ENCODE measurements at places on chromosomes 1 and 21.

DNA sequence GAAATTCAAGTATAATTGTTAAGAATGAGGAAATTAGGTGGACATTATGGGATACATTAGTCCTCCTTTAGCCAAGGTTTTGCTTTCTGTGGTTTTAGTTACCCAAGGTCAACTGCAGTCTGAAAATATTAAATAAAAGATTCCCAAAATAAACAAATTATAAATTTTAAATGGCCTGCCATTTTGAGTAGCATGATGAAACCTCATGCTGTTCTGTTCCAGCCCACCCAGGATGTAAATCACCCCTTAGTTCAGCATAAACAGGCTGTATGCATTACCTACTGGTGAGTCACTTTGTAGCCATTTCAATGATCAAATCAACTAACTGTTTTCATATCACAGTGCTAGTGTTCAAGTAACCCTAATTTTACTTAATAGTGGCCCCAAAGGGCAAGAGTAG is 132.5 kb upstream of the LYPLAL1 start:
- DNase-seq: no peak

DNA sequence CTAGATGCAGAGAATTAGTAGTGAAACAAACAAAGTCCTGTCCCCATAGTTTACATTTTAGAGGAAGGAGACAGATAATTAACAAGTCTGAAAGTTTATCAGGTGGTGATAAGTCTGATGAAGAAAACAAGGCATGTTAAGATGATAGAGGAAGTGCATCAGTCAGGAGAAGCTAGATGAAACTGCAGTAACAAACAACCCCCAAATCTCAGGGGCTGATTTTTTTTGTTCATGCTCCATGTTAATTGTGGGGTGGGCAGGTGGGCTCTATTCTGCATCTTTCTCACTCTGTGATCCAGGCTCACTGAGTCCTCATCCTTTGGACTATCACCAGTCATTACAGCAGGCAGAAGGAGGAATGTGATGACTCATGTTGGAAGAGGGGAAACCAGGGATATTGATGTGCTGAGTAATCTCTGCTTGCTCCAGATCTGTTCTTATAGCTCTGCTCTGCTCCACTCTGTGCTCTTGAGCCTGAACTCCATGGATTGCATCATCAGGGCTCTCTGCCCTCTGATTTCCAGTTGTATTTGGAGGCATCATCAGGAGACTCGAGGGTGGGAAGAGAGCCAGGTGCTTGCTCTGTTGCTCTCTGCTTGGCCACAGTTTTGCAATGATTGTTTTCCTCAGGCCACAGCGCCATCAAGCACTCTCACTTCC is 166.9 kb downstream of the IER5 start:
- no peak for DNase-seq

GRCh38 chr1:99004254-99004860 is 304 bp downstream of the PLPPR5 start:
- no peak for DNase-seq

- DNase-seq: no peak
These were observed 36.3 kb upstream of the C1orf21 start for GRCh38 chr1:184350573-184350972.

DNA sequence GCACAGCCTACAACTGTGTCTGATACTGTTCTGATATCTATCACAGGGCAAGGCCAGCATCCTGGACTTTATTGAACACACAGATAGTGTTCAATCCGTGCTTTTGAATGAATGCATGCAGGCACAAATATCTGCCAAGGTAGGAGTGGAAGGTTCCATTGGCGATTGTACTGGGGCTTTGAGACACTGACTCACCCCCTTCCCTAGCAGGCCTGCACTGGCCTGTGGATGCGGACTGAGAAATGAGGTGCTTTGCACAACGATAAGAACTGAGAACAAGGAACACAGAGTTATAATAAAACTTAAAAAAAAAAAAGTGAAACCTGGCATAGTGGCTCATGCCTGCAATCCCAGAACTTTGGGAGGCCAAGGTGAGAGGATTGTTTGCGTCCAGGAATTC is 62.4 kb upstream of the NGF start:
- no peak for DNase-seq

- peak; percentile 90 for DNase-seq
These were observed at the start of gene TMEM167B for GRCh38 chr1:109090196-109091077. TSS of gene TMEM167B (plus strand) at chr1:109090764. CDS start at chr1:109090873, 109 bp downstream.

DNA sequence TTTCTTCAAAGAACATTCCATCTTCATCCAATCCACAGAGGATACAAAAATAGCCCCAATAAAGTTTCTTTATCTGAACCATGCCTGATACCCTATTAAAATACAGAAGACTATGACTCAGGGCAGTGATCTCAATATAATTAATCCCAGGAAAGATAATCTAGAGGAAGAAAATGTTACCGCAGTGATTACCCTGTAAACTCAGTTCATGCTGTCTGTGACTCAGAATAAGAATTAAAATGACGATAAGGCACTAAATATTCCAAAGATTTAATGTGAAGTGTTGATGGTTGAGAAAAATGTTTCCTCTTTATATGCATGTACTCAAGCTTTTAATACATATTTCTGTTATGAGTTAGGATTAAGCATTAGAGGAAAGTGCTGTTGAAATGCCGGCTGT is 88.6 kb upstream of the LYPLAL1 start:
- no peak for DNase-seq

- DNase-seq: no peak
These were observed 537.9 kb upstream of the NR5A2 start for GRCh38 chr1:199489594-199489993.

DNA sequence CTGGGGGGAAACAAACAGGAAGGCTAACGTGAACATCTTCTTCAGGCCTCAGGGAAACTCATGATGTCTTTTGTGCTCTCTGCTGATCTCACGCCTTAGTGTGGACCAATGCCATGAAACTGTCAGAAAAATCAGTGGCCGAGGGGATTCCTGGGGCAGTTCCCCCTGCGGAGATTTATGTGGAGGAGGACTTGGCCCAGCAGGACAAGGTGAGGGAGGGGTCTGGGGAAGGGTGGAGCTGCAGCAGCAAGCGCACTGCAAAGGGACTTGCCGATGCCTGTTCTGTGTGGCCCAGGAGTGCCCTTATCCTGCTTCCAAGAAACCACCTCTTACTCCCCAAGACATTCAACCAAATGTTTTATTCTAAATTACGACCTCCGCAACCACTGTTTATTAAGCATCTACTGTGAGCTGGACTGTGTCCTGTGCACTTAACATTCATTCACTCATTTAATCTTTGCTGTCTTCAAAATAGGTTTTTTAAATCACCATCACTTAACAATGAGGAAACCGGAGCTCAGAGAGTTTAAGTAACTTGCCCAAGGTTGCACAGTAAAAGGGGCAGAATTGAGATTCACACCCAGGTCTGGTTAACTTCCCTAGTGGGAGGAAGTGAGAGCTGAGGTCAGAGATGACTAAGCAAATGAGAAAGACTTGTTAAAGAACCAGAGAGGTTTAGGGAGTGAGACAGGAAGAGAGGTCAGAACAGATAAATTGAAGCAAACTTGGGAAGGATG is 49.7 kb downstream of the FHAD1 start:
- no peak for DNase-seq

GRCh38 chr1:24364975-24365678 is 46.0 kb downstream of the GRHL3 start:
- peak; percentile 30 for DNase-seq

DNA sequence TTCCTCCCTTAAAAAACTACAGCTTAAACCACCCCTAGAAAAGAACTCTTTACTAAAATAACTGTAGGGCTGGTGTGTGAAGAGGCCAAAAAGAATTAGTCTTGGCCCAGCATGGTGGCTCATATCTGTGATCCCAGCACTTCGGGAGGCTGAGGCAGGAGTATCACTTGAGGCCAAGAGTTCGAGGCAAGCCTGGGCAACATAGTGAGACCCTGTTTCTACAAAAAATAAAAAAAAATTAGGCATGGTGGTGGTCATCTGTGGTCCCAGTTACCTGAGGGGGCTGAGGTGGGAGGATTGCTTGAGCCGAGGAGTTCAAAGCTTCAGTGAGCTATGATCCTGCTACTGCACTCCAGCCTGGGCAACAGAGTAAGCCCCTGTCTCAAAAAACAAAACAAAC is 44.9 kb downstream of the BCAR3 start:
- DNase-seq: no peak

DNA sequence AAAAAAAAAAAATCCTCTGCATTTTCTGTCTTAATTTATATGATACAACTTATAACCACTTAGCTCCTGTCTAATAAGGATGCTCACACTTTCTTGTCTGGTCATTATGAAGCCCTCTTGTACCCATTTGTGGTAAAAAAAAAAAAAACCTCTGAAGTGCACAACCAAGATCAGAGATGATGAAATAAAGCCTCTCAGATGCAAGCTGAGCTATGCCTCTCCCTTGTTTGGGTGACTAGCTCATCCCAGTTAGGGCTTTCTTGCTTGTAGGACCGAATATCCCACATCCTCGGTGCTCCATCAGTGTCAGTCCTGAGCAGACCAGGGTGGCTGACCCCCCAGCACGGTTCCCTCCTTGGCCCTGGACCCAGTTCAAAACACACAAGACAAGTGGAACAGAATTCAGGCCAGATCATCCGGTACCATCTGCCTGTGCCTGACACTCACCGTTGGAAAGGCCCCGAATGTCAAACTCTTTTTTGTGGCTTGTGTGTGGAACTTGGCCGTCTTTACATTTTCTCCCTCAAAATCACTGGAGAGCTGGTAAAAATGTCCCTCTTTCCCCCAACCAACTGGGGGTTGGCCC is 6.3 kb upstream of the SELENON start:
- DNase-seq: no peak

DNA sequence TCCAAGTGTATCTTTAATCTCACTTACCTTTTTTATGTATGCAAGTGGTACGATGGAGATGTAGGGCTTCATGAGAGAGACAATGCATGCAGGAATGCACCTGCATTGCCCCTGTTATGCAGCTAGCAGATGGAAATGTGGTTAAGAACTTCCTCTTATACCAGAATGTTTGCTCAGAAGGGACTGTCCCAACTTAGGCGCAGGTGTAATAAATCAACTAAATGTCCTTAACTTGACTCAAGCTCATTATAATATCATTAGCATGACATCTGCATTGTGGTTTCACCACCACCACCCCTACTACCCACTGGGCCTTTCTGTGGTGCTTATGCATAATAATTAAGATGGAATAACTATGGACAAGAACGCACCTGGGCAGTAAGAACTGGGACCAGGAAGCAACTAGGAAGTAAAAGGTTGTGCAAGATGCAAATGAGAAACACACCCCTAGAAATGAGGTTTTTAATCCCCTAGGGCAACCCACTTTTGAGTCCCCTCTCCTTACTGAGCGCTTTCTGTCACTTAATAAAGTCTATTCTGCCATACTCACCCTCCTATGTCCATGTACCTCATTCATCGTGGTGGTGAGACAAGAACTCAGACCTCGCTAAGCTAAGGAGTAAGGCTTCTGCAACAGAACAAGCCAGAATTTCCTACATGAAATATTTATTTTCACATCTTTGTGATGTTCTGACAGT is 1103.3 kb upstream of the B3GALT2 start:
- DNase-seq: no peak

GRCh38 chr1:223802602-223803001 is 43.1 kb downstream of the TP53BP2 start:
- DNase-seq: no peak

DNA sequence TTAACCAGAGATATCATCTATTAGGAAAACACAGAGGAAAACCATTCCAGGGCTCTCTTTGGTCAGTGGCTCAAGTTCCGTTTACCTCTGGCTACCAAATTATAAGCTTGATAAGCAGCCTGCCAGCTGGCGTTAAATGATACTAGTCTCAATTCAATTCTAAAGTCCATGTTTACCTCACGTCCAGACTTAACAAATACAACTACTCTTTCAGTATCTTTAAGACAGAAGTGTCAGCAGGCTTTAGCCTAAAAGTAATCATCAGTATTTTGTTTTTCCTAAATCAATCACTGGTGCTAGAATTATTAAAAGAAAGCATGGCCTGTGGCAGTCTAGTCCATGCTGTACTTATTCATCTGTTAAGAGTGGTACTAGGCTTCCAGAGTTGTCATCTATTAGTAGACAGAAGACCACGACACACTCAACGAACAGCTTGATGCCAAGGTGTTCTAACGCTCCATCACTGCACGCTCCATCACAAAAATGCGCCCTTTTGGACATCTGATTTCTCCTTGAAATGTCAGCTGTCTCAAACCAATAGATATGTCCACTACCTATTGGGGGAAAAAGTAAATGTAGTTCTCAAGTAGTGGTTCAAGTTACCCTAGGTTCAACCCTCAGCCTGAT is 1.5 kb downstream of the IVNS1ABP start:
- peak; percentile 31 for DNase-seq

DNA sequence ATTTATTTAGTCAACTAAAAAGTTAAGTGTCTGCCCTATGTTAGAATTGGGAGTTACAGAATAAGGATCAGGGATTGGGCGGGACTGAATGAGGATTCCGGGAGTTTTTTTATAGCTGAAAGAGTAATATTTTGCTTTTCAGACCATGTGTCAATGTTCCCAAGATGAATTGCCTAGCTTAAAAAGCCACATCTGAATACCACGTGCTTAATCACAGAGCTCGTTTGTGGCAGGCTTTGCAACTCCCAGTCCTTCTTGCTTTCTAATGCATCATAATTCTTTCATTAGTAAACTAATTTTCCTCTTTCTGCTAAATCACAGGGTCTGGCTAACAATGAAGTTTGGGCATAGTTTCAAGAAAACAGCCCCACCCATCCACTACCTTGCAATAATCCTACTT is 4.2 kb upstream of the BCL10 start:
- DNase-seq: no peak

- no peak for DNase-seq
These were observed 7.6 kb upstream of the CTTNBP2NL start for GRCh38 chr1:112388436-112388835.

- DNase-seq: no peak
These were observed 5.7 kb upstream of the CYP4B1 start for GRCh38 chr1:46793126-46793525.

GRCh38 chr1:25083481-25084345 is 148.6 kb downstream of the SYF2 start:
- no peak for DNase-seq

DNA sequence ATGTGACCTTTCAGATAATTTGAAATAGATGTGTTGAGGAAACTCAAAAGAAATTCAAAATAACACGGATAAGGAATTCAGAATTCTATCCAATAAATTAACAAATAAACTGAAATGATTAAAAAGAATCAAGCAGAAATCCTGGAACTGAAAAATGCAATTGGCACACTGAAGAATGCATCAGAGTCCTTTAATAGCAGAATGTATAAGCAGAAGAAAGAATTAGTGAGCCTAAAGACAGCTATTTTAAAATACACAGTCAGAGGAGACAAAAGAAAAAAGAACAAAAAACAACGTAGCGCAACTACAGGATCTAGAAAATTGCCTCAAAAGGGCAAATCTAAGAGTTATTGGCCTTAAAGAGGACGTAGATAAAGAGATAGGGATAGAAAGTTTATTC is 99.6 kb upstream of the SAMSN1 start:
- no peak for DNase-seq

GRCh38 chr1:200342511-200343311 is 67.1 kb downstream of the ZNF281 start:
- no peak for DNase-seq

DNA sequence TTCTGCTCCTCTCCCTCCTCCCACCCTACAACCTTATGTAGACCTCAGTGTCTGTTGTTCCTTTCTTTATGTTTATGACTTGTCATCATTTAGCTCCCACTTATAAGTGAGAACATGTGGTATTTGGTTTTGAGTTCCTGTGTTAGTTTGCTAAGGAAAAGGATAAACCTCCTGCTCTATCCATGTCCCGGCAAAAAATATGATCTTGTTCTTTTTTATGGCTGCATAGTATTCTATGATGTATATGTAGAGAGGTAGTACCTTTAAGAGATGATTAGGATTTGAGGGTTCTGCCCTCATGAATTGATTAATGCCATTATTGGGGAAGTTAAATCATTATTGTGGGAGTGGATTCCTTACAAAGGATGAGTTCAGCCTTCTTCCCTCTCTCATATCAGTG is 41.8 kb downstream of the LRIF1 start:
- DNase-seq: no peak

Measured in NCI-H1694 (cell line).